ENCODE measurements at places on chromosomes 5 and 9.

DNA sequence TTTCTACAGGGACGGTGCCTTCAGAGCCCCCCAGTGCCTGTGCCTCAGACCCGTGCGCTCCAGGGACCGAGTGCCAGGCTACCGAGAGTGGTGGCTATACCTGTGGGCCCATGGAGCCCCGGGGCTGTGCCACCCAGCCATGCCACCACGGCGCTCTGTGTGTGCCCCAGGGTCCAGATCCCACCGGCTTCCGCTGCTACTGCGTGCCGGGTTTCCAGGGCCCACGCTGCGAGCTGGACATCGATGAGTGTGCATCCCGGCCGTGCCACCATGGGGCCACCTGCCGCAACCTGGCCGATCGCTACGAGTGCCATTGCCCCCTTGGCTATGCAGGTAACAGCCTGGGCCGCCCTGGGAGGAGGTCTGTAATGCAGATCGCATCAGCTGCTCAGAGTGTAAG, 6.9 kb downstream of the CRB2 start:
- no peaks in the 10 kb centered on the region for H3K36me3 ChIP-seq
- H3K27me3 ChIP-seq = peaks cover 18% of the 10 kb centered on the region
- no peak for DNase-seq
- no peak overlapping the region for H3K27ac ChIP-seq

DNA sequence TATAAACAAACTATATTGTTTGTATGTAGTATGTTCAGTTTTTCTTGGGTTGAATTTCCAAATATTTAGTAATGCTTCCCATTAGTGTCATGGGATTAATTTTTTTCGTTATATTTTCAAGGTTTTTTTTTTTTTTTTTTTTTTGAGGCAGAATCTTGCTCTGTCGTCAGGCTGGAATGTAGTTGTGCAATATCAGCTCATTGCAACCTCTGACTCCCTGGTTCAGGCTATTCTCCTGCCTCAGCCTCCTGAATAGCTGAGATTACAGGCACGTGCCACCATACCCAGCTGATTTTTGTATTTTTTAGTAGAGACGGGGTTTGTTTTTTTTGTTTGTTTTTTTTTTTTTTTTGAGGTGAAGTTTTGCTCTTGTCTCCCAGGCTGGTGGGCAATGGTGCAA, 10.6 kb downstream of the DDX46 start:
- no peaks in the 10 kb centered on the region for H3K27me3 ChIP-seq
- no peak for DNase-seq
- peaks cover 4% of the 10 kb centered on the region for H3K36me3 ChIP-seq
- no peak overlapping the region for H3K4me3 ChIP-seq

- DNase-seq = no peak
- H3K27ac ChIP-seq = no peak overlapping the region
- H3K4me1 ChIP-seq = no peaks in the 10 kb centered on the region
- H3K36me3 ChIP-seq = no peaks in the 10 kb centered on the region
- no peaks in the 10 kb centered on the region for H3K27me3 ChIP-seq
Observed at GRCh38 chr9:116945817-116946216, 258.7 kb downstream of the TRIM32 start.

- H3K27ac ChIP-seq = no peak overlapping the region
- no peak overlapping the region for H3K4me3 ChIP-seq
- no peak for DNase-seq
- H3K36me3 ChIP-seq = no peaks in the 10 kb centered on the region
Observed at GRCh38 chr9:120942186-120943001, 15.8 kb upstream of the TRAF1 start.

GRCh38 chr9:86021166-86021565, 78.2 kb downstream of the GOLM1 start:
- no peak for DNase-seq
- no peaks in the 10 kb centered on the region for H3K27me3 ChIP-seq
- no peaks in the 10 kb centered on the region for H3K36me3 ChIP-seq
- H3K4me1 ChIP-seq = peaks cover 3% of the 10 kb centered on the region

- peaks cover 2% of the 10 kb centered on the region for H3K4me1 ChIP-seq
- H3K27ac ChIP-seq = no peak overlapping the region
- no peaks in the 10 kb centered on the region for H3K27me3 ChIP-seq
- H3K4me3 ChIP-seq = no peak overlapping the region
Observed at GRCh38 chr9:131330814-131331600, 41.5 kb downstream of the PLPP7 start.

- H3K4me1 ChIP-seq = no peaks in the 10 kb centered on the region
- no peaks in the 10 kb centered on the region for H3K27me3 ChIP-seq
- no peak overlapping the region for H3K27ac ChIP-seq
Observed at GRCh38 chr9:573691-574410, 267.6 kb upstream of the DMRT1 start.

- H3K27me3 ChIP-seq = peaks cover 2% of the 10 kb centered on the region
- no peak overlapping the region for H3K4me3 ChIP-seq
- H3K36me3 ChIP-seq = no peaks in the 10 kb centered on the region
Observed at GRCh38 chr9:19771446-19771845, 17.4 kb downstream of the SLC24A2 start.

DNA sequence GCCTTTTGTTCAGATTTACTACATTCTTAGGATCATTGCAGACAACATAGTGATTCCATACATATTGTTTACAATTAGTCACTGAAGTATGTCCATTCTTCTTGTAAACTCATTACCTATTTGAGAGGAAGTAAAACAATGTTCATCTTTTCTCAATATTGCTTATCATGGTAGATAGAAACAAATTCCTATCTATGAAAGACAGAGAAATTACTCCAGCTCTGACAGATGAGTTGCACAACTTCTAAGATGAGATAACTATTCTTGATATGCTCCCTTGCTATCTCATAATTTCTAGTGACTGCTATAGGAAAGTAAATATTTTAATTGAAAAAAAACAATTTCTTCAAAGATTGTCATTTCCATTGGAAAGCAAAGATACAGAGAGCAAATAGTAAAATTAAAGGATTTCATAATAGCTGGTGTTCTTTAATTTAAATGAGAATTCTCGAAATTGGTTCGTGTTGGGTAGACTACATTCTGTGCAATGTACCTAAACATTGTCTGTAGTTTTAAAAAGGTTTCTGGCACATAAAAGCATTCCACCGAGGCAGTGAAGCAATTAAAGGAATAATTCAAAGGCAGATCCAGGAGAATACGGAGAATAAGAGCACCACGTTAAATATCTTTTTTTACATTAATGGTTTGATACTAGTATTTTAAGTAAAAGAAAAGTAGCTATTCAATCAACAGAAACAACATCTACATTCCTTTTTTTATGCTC, 1029.1 kb upstream of the ACO1 start:
- no peaks in the 10 kb centered on the region for H3K36me3 ChIP-seq
- no peaks in the 10 kb centered on the region for H3K27me3 ChIP-seq
- no peak overlapping the region for H3K4me3 ChIP-seq
- no peaks in the 10 kb centered on the region for H3K4me1 ChIP-seq

GRCh38 chr5:138564242-138564641, 11.0 kb downstream of the HSPA9 start:
- no peaks in the 10 kb centered on the region for H3K27me3 ChIP-seq
- peak overlapping the region; percentile 87 for H3K27ac ChIP-seq
- DNase-seq = no peak
- peaks cover 8% of the 10 kb centered on the region for H3K36me3 ChIP-seq

DNA sequence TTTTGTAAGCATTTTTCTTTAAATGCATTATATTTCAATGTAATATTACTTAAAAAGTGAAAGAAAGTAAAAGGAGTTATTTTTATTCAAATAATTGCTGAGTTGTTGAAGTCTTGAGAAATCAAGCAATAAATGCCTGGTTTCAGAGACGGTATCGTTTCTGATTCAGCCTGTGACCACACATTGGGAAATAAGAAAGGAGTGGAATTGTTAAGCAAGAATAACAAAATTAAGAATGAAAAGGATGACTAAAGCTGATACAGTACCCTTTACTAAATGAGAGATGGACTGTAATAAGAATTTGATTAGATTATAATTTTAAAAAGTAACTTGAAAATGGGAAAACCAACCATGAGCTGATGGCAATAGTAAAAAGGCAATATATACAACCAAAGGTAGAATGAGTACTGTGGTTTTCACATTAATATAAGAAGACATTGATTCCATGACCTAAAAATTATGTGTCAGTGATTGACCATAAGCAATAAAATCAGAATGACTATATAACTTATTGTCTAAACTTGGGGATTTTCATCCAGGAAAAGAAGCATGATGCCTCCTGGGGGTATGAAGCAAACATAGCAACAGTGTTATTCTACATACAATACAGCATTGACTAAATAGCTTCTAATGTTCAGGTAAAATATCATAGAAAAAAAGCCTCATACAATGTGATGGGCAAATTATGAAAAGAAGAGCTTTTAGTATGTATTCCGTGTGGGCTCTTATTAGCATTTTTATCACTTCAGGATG, 101.9 kb upstream of the PRDM9 start:
- H3K4me3 ChIP-seq = no peak overlapping the region
- no peaks in the 10 kb centered on the region for H3K36me3 ChIP-seq
- no peaks in the 10 kb centered on the region for H3K27me3 ChIP-seq
- no peak for DNase-seq

- H3K27ac ChIP-seq = no peak overlapping the region
- no peaks in the 10 kb centered on the region for H3K27me3 ChIP-seq
- no peak for DNase-seq
- H3K36me3 ChIP-seq = no peaks in the 10 kb centered on the region
Observed at GRCh38 chr5:81914696-81915095, 57.1 kb upstream of the ATG10 start.

- H3K4me1 ChIP-seq = no peaks in the 10 kb centered on the region
- H3K27me3 ChIP-seq = no peaks in the 10 kb centered on the region
- no peak overlapping the region for H3K4me3 ChIP-seq
- H3K36me3 ChIP-seq = no peaks in the 10 kb centered on the region
- DNase-seq = no peak
Observed at GRCh38 chr5:26339576-26339975, 698.8 kb downstream of the CDH9 start.

DNA sequence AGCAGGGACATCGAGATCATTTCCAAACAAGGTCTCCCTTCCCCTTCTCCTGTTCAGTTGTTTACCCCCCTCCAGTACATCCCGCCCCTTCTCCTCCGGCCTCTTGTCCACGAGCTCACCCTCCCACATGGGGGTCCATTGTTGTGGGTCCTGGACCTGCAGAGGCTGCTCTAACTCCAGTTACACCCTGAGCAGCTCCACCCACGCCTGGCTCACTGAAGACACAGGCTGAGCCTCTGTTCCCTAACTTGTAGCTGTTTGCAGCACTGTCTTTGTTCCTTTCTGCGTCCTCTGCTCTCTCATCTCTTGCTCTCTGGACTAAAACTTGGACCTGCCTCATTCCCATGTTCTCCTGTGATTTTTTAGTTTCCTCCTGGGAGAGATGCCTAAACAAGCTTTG, 377.5 kb downstream of the MED10 start:
- no peak overlapping the region for H3K27ac ChIP-seq
- H3K27me3 ChIP-seq = peaks cover 10% of the 10 kb centered on the region
- DNase-seq = no peak
- H3K4me3 ChIP-seq = no peak overlapping the region
- H3K4me1 ChIP-seq = no peaks in the 10 kb centered on the region
